NCI-H774 (cell line): ENCODE measurements at places on chromosomes 3 and 15.

DNA sequence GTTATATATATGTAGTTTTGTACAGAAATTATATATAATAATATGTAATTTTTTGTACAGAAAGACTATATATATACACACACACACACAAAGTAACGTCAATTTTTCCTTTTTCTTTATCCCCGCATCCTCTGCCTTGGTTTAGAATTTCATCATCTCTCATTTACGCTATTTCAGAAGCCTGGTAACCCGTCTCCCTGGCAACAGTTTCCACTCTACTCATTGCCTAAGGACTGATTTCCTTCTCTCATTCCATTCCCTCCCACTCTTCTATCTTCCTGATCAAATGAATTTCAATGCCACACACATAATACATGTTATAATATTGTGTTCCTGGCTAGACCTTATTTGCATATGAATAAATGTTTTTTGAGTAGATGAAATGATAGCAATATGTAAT is 47.8 kb upstream of the NDN start:
- DNase-seq: no peak

- no peak for DNase-seq
Measured at GRCh38 chr3:121975702-121976302, 46.2 kb downstream of the ILDR1 start.

- no peak for DNase-seq
Measured at GRCh38 chr15:42890161-42890913, 30.2 kb downstream of the TTBK2 start.

GRCh38 chr3:186940967-186941366 is 10.6 kb downstream of the ST6GAL1 start:
- no peak for DNase-seq

DNA sequence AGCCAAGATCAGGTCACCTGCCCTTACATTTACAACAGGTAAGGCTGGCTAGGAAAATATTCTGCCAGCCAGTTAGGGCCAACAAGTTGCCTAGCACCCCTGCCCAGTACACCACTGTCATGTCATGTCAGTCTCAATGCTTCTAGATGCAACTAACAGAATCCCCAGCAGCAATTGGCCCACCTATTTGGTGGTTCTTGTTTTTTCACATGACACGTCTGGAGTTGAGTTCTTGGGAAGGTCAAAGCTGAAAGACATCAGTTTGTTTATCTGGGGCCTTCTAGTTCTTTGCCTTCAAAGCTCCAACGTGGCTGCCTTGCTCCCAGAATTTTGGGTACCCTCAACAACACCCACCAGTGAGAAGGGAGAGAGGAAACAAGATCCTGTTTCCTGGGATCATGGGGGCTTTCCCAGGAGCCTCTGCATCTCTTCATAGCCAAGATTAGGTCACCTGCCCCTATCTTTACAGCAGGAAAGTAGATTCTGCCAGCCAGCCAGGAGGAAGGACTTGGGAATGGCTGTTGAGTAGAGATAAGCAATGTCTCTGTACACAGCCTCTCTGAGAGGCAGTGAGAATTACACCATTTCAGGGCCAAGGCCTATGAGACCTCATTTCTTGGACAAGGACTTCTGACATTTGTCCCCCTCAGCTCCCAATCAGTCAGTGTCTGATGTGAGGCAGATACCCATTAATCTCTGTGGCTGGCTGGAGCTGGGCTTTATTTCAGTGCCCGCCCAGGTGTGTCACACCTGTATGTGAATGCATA is 8.6 kb downstream of the GPX1 start:
- no peak for DNase-seq

- DNase-seq: no peak
Measured at GRCh38 chr15:72472992-72473610, 1.0 kb upstream of the ARIH1 start.

GRCh38 chr3:159928666-159929065 is 60.0 kb upstream of the IL12A start:
- DNase-seq: no peak

DNA sequence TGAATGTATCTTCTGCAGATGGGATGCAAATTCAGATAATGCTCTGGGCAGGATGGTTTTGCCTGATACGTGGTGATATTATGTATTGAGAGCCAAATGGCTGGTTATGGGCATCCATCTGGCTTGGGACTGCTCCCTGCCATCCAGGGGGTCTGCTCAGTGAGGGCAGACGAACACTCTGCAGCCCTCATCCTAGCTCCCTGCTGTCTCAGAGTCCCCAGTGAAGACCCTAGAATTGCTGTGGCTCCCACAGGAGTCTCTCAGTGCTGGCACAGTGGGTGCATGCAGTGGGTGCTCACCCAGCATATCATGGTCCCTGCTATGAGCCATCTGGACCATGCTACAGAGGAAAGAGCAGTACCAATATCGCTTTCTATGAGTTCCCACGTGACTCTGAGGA is 10.3 kb downstream of the CX3CR1 start:
- no peak for DNase-seq

GRCh38 chr3:11206316-11206715 is 52.0 kb downstream of the HRH1 start:
- DNase-seq: peak; percentile 27

GRCh38 chr3:11009898-11010297 is 17.4 kb downstream of the SLC6A1 start:
- DNase-seq: no peak

DNA sequence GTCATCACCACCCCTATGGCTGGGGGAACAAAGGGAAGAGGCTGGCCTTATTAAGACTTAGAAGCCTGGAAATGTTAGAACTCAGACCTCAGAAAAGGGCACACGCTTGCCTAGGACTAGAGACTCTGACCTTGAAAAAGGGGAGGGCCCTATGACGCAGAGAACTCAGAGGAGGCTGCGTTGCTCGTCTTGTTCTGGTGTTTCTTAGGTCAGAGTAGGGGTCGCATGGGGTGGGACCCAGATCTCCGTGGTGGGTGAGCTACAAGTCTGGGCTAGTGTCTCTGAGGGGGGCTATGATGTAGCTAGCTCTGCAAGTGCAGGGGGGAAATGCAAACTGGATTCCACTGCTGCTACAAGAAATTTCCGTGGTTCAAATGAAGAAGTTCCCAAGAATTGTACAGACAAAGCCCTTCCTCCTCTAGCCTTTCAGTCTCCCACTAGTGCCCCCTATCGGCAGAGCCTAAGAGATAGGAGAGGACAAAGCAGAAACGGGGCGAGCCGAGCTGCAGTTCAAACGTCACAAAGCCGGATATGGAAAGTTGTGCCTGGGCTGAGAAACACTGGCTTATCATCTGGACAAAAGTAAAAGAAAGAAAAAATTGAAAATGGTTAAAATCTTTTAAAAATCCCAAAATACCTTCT is 392.9 kb upstream of the ROBO2 start:
- no peak for DNase-seq

- peak; percentile 73 for DNase-seq
Measured at GRCh38 chr3:188185717-188186251, 31.8 kb downstream of the LPP start.

- no peak for DNase-seq
Measured at GRCh38 chr15:47470983-47471382, 246.3 kb upstream of the SEMA6D start.

DNA sequence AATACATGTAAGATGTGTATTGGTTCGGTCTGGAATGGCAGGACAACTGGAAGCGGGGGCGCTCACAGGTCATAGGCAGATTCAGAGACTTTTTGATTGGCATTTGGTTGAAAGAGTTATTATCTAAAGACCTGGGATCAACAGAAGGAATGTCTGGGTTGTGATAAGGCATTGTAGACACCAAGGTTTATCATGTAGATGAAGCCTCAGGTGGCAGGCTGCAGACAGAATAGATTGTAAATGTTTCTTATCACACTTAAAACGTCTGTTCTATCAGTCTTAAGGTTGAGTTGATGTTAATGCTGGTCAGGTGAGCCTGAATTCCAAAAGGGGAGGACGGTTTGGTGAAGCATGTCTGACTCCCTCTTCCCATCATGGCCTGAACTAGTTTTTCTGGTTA is 295.9 kb upstream of the PROK2 start:
- DNase-seq: no peak

DNA sequence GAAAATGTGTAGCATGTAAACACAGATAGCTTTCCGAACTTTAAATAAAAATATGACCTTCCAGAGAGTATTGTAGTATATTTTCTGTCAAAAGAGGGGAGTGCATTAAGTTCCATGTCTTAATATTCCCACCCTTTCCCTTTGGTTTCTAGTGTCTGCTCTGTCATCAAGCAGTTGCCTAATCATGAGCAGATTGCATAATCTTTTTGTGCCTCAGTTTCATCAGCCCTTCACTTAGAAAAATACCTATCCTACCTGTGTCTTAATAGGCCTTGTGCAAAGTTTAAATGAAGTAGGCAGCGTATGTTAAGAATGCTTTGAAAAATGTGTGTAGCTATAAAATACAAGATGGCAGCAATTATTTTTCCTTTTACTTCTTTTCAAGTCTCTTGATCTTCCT is 52.8 kb downstream of the CALML4 start:
- no peak for DNase-seq

DNA sequence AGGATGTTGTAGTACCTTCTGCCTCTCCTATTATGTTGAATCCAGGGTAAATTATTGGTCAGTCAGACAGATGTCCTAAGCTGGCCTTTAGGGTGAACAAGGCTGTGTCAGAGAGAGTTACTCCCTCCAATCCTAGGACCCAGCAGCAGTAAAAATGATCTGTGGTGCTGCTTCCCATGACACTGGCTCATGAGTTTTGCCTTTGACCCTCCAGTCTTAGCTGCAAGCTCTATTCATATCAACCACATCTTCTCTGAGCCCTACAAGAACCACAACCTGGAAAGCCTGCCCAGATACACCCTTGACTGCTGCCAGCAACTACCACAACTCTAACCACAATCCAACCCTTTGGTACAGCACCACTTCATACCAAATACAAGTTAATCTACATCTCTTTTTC is 27.2 kb upstream of the PHLDB2 start:
- DNase-seq: no peak

DNA sequence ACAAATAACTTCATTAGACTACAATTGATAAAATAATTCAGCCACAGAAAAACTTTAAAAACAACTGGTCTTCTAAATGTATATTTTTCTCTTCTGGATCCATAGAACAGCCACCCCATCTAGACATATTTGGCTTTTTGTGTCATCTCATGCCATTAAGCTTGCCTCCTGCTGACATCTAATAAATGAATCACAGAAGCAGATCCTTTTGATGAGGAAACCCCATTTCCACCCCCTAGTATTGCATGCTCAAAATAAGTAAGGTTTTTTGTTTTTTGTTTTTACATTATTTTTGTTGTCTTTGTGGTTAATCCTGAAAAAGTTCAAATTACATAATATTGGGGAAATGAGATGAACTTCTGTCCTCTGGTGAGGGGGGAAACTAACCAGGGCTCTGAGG is 94.8 kb downstream of the DUT start:
- DNase-seq: no peak

DNA sequence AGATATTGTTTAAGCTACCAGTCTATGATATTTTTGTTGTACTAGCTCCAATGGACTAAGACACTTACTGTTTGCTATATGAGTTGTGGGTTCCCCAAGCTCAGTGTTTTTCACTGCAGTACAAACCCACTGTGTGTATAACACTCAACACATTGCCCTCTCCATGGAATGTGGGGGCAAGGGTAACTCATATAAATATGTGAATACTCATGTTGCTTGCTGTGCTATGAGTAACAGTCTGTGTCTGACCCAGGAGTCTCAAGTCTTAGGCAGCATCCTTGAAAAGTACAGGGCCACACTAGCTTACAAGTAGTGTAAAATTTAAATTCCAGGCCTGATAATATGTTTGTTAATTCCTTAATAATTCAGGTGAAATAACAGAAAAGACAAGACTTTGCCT is 22.5 kb upstream of the CNTN3 start:
- no peak for DNase-seq

- peak; percentile 35 for DNase-seq
Measured at GRCh38 chr15:90955624-90956273, 1.1 kb downstream of the RCCD1 start.
